Ovary (tissue), 10 donors: ENCODE measurements at places on chromosomes 4 and X. TPM values are rescaled to one million over a fixed set of nuclear protein-coding genes. Genes with fewer than 3 reads are reported as not detected.

The FRG2 gene
- not detected for total RNA-seq

GRCh38 chr4:176882206-176882605 lies 89.5 kb upstream of the VEGFC start:
- no peaks in the 10 kb centered on the region for H3K36me3 ChIP-seq
- no peak for DNase-seq
- H3K27me3 ChIP-seq: no peaks in the 10 kb centered on the region
- no peak overlapping the region for H3K27ac ChIP-seq

GRCh38 chrX:151370906-151371305 lies 26.1 kb upstream of the VMA21 start:
- no peak for DNase-seq
- no peaks in the 10 kb centered on the region for H3K27me3 ChIP-seq
- H3K4me1 ChIP-seq: no peaks in the 10 kb centered on the region
- H3K36me3 ChIP-seq: no peaks in the 10 kb centered on the region

- no peak for DNase-seq
- no peak overlapping the region for H3K27ac ChIP-seq
- no peaks in the 10 kb centered on the region for H3K4me1 ChIP-seq
Measured at GRCh38 chr4:164943192-164943591, 34.3 kb downstream of the TRIM61 start.
